ENCODE measurements at places on chromosomes 4 and X.

DNA sequence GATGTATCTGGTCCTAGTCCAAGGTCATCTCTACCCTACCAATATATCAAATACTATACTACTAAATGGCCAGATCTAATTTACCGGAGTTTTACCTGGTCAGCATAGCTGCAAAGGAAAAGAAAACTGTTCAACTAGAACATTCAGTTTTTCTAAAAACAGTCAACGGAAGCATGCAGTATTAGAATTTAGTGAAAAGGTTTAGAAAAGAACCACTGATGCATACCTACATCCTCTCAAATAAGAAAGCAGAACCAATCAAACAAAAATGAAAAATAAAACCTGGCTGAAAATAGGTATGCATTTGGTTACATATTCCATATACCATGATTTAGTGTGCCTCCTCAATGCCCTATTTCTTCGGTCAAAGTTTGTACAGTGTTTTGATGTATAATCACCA, 140.0 kb downstream of the CHM start:
- DNase-seq = no peak

DNA sequence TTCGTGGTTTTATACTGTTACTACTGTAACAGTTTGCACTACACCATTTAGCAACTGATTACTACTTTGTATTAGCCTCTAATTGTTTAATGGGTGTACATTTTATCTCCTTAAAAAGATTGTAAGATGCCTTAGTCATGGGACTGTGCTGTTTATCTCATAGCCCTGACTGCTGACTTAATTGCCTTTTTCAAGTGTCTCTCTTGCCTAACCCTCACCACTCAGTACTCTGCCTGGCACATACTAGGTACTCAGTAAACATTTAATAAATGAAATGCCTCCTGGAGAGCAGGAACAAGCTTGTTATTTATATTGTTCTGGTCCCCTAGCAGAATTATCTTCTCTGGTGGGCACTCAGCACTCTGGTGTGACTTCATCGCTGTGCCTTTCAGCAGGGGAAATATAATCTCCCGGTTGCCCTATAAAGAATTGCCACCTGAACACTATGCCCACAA, 1.7 kb upstream of the STIM2 start:
- no peak for DNase-seq

- no peak for DNase-seq
Observed at GRCh38 chr4:1122505-1122904, 9.1 kb upstream of the RNF212 start.

GRCh38 chr4:144820728-144821085, 174.8 kb downstream of the HHIP start:
- no peak for DNase-seq

DNA sequence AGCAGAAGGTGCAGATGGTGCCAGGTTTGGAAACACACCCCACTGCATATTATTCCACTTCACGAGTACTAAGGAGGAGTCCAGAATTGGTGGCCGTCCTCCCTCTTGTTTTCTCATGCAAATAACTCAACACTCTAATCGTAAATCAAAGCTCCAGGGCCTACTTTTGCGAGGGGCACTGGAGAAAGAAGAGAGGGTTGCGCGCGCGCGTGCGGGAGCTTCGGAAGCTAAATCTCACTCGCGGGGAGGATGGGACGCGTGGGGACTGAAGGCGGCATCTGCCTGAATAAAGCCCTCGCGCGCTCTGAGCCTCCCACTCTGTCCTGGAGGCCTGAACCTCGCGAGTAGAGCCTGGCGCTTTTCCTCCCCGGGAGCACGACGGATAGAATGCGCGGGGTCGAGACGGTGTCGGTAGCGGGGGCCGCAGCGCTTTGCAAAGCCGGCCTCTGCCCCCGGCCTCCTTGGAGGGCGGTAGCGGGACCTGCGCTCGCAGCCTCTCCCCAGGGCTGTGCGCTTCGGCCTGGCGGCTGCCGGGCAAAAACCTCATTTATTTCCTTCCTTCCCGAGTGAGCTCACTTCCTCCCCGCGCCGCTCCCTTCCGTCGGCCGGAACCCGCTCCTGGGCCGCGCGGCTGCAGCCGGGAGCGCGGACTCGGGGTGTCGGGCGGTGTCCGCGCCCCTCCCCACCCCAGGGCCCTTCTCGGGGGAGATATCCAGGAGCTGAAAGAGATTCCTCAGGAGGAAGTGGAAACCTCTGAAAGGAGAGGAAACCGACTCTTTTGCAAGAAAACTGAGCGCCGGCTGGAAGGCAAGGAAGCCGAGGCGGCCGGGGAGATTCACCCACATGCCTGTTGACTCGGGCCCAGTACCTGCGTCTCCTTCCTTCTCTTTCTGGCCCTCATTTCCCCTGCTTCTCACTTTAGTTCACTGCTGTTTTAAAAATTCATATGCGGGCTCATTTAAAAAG, 20.7 kb downstream of the HAND2 start:
- no peak for DNase-seq

- no peak for DNase-seq
Observed at GRCh38 chrX:8090482-8090881, 80.6 kb downstream of the VCX2 start.

All from substantia nigra (tissue), 51 donors.